NCI-H526 (cell line): ENCODE measurements at places on chromosomes 16 and 17.

DNA sequence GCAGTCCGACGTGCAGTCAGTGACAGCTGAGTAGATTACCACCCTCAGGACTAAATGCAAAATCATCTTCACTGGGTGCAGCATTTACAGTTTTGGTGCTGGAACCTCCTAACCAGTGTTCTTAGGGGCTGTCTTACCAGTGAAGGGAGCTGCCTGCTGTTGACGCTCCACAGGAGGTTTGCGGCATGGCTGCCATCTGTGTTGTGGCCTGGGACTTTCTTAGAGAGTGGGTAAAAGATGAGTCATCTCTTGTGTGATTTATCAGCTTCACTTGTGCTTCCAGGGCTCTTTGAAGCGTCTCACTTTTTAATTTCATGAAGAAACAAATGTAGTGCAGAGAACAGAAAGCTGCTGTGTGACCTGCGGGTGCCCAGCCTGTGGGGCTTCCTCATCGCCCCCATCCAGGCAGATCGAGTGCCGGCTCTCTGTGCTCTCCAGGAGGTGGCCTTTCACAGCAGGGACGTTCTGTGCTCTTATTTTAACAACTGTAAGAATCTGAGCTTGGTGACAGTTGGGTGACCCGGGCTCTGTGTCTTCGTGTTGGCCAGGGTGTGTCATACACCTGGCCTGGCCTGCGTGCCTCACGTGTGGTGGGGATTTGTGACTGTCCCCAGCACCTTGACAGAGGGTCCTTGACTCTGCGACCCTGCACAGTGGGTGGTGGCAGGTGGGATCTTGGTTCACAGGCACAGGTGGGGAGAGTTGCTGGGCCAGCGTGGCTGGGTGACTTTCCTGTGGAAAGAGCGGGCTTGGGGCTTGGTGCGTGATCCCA is 24.3 kb upstream of the ZNF750 start:
- DNase-seq, result no peak

DNA sequence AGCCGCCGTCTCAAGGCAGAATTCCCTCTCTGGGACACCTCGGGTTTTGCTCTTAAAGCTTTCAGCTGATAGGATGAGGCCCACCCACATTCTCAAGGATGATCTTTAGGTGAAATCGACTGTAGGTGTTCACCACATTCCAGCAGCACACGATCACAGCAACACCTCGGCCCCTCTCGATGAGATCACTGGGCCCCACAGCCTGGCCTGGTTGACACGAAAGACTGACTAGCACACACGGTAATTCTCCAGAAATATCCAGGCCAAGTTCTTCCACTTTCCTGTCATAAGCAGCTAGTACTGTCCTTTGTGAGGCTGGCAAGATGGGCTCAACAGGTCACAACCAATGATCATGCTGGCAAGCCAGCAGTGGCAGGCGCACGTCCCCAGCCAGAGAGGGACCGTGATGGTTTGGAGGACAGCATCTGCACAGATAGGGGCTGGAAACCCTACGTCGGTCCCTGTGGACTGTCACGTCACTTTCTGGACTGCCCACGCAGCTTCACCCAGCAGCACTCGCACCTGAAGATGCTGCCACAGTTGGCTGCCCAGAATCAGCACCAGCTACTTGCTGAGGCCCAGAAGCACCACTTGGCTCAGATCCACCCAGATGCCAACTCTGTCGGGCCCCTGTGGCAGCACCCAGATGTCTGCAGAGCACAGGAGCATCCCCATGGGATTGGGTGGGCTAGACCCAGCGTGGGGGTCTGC is 17.4 kb downstream of the TMC6 start:
- no peak for DNase-seq

GRCh38 chr17:58823051-58823525 is 67.4 kb downstream of the PPM1E start:
- DNase-seq, result no peak

GRCh38 chr16:89693931-89694783 is 7.3 kb downstream of the SPATA2L start:
- no peak for DNase-seq

- DNase-seq, result no peak
Measured at GRCh38 chr17:36661047-36661666, 59.8 kb downstream of the MRM1 start.

GRCh38 chr16:31177136-31177535 is 2.8 kb upstream of the FUS start:
- DNase-seq, result no peak

- no peak for DNase-seq
Measured at GRCh38 chr17:58327363-58328194, 1.0 kb downstream of the TSPOAP1 start.

DNA sequence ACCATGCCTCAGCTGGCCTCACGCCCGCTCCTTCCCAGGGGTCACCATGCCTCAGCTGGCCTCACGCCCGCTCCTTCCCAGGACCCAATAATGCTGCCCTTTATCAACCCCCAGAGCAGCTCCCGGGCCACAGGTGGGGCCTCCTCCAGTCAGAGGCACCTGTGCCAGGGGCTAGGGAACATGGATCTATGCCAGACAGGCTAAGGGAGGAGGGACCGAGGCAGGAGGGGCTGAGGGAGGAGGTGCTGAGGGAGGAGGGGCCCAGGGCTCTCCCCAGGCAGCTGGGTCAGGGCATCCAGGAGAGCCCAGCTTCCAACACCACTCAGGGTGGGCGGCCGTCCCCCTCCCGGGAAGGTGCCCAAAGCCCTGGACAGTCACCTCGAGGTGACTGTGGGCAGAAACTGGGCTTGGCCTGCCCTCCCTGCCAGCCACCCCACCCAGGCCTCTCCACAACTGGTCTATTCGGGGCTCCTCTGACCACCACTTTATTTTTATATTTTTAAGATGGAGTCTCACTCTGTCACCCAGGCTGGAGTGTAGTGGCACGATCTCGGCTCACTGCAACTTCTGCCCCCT is 19.4 kb downstream of the UTS2R start:
- DNase-seq, result no peak

DNA sequence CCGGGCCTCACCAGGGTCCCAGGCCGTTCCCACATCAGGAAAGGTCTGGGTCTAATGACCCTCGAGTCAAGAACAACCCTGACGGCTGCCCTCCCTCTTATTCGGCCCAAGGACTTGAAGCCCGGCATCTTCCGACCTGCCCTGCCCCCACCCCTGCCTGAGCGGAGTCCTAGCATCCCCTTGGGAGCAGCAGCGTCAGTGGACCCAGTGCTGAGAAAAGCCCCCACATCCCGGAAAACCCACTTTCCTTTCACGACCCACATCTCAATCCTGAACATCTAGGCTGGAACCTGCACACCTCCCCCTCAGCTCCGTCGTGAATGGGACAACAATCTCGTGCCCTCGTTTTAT is 769 bp downstream of the TMEM88 start:
- peak; percentile 60 for DNase-seq

DNA sequence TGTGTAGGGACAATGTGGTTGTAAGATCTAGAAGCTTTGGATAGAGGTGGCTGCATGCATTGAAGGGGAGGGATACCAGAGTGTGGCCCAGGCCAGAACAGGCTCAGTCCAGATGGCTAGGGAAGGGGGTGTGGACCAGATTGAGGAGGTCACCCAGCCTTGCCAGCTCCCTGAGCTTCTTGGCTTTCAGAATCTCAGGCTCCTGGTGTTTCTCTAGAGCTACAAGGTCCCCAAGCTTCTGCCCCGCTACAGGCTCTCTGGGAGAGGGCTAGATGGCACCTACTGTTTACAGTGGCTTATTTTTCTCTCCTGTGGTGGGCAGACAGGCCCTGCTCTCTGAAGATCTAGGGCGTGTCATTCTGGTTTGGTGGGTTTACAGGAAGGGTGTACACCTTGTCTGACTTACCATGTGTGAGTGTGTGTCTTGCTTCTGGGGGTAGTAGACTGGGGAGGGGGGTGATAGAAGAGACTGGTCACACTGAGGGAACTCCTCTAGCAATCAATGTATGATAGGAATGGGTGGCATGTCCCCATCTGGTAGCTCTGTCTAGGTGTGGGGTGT is 1.1 kb downstream of the RARA start:
- DNase-seq, result no peak

GRCh38 chr16:67246756-67247191 is 507 bp downstream of the FHOD1 start:
- peak; percentile 88 for DNase-seq

DNA sequence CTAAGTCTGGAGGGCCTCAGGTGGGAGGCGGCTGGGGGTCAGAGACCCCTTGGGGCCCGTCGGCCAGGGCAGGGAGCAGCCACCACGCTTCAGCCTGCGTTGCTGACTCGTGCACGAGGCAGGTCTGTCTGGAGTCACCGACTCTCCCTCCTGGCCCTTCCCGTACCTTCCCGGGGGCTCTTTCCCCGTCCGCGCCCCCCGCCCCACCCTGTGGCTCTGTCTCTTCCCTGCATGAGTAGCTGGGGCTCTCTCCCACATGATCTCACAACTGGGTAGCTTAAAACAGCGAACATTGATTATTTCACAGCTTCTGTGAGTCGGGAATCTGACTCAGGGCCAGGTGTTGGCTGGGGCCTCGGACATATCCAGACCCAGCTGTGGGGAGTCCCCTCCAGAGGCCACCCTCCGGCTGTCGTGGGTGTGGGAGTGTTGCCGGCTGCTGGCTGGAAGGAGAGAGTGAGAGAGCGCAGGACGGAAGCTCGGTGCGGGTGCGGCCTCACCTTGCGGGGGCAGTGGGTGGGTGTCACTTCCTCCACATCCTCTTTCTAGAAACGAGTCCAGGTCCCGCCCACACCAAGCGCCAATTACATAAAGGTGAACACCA is 17.3 kb downstream of the BAHCC1 start:
- no peak for DNase-seq

GRCh38 chr17:39485555-39485954 is 24.3 kb downstream of the CDK12 start:
- DNase-seq, result no peak

- DNase-seq, result no peak
Measured at GRCh38 chr17:72379516-72379915, 258.7 kb downstream of the SOX9 start.
